Stimulated activated CD4-positive, alpha-beta T cell treated with anti-CD3 and anti-CD28 coated beads, Interleukin-1b, Interleukin-23, amount 100 ng/mL, for 1 hour (primary cell): ENCODE measurements at places on chromosomes 6 and 20.

DNA sequence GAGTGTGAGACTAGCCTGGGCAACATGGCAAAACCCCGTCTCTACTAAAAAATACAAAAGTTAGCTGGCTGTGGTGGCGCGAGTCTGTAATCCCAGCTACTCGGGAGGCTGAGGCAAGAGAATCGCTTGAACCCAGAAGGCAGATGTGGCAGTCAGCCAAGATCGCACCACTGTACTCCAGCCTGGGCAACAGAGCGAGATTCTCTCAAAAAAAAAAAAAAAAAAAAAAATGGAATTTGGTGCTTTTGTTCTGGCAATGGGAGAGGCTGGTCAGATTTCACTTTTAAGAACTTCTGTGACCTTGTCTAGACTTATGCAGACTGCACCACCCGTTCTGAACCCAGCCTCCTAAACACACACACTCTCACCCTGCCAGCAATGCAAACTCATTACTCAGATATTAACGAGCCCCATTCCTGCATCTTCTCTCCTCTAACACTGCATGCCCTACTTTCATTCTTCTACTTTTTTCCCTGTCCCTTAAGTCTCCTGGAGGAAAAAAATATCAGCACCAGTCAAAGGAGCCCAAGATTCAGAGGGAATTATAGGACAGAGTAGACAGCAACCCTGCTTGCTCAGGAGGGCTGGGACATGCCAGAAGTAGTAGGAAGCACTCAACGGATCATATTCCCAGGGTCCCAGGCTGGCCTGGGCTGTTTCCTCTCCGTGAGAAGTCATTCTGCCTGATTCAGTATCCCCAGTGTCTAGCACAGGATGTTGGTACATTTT is 4.4 kb downstream of the MOCS1 start:
- no peak for DNase-seq

- DNase-seq: no peak
Measured at GRCh38 chr6:33313105-33313708, 671 bp downstream of the TAPBP start.

- no peak for DNase-seq
Measured at GRCh38 chr20:12722091-12722490, 286.7 kb upstream of the SPTLC3 start.

DNA sequence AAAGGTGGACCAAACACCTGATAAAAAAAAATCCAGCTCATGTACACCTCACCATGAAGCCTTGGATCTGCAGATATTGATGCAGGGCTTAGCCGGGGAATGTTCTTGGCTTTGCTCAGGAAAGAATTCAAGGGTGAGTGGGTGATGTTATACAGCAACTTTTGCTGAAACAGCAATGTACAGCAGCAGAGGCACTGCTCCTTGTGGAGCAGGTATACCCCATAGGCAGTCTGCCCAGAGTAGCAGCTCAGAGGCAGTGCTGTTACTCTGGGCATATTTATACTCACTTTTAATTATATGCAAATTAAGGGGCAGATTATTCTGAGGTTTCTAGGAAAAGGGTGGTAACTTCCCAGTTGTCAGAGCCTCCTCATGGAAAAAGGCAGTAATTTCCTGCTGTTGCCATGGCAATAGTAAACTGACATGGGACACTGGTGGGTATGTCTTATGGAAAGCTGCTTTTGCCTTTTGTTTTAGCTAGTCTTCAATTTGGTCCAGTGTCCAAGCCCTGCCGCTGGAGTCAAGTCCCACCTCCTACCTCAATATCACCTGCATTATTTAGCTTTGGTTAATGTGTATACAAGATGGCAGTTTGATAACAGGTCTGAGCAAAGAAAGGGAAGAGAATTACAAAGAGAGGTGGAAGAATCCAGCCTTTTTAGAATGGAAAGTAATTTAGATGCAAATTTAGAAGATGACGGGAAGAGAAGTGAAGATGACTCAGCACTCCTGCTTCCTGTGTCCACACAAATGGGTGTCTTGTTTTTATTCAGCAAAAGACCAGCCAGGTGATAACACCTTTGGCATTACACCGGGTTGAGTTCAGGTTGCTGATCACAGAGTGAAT is 110.1 kb upstream of the JAG1 start:
- DNase-seq: no peak

- no peak for DNase-seq
Measured at GRCh38 chr6:161829291-161829729, 555.4 kb upstream of the AGPAT4 start.

DNA sequence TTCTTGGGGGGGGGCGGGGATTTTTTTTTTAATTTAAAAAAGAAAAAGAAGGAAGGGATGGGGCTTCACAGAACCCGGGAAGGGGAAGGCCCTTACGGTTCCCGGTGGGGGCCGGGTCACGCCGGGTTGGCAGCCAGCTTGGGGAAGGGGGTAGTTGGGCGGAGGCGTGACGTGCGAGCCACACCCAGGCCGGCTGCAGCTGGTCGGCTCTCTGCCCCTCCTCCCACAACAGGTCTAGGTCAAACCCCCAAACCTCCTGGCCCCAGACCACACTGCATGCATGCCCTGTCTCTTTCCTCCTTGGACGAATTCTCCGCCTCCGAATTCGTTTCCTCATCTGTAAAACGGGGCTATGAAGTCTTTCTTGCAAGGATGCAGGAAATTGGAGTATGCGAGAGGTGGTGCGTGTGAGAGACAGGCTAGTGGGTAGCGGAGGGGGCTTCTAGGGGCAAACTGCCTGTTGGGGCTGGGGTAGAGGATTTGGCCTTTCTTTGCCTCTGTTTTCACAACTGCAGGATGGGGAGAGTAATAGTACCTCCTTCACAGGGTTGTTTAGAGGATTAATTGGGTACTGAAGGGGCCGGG is 828 bp downstream of the HCK start:
- no peak for DNase-seq

DNA sequence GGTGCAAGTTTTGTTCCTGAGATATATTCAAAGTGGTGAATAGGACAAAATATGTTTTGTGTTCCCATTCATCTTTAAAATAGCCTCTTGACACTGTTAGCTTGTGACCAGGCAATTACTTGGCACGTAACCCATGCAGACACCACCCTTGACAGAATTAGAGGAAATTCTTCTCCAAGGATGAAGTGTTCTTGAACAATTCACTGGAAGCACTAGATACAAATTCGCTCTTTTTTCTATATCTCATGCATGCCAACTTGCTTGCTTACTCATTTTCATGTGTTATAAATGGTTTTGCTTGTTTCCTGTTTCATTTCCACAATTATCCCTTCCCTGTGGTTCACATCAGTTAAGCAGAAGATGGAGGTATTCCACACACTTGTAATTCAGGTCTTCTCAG is 105.2 kb upstream of the MAN1A1 start:
- no peak for DNase-seq

DNA sequence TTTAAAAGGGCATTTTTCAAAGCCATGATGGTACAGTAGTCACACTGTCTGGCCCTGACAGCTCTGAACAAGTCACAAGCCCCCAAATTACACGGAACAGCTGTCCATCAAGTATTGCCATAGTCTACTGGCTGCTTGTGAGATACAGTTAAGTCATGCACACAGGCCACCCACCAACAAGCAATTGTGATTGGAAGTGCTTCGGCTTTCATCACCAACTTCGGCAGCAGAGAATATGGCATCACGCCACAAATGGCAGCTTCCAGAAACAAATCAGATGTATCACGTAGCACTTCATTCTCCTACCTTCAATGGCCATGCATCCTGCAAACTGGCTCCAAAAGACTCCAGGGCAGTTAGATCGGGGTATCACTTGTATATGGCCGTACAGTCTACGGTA is 160.5 kb downstream of the PTPRT start:
- no peak for DNase-seq

- DNase-seq: no peak
Measured at GRCh38 chr6:106511288-106512047, 117.8 kb downstream of the RTN4IP1 start.

DNA sequence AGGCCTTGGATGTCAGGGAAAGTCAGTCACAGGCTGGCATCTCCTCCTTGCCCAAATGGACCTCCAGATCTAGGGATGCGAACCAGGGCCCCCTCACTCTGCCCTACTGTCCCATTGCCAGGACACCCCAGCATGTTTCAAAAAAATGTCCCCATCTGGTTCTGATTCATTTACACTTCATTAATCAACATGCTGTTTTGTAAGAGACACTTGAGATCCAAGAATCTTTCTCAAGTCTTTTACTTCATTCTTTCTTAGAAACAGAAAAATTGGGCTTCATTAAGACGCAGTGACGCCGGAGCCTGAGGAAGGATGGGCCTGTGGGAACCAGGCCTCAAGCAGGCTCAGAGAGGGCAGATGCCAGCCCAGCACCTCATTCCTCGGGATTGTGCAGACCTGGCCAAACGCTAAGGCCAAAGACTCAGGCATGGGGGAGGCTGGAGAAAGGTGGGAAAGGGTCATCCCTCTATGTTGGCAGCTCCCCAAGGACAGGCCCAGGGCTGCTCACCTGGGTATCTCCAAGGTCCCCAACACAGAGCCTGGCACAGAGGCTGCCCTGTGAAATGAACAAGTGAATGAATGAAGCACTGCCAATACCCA is 3.8 kb downstream of the RSPO4 start:
- DNase-seq: no peak
